Activated T-cell treated with anti-CD3 and anti-CD28 coated beads, Interleukin-2, amount 50 U/mL, for 24 hours (primary cell): ENCODE measurements at places on chromosomes 11 and 22.

DNA sequence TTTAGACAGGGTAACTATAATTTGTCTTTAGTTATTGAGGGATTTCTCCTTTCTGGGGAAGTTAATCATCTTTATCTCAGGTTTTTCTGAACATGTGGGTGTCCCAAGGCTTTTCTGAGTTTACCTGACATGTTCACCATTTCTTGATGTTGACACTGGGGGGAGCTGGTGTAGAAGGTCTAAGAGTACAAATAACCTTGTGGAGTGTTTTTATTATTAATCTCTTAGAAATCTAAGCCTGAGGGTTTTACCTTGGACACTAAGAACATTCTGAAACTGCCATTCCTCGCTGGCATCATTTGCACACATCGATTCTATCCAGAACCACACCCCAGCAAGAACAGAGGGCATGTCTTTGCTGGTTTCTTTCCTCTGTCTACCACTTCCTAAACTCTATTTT lies 15.6 kb upstream of the C11orf91 start:
- DNase-seq: no peak

DNA sequence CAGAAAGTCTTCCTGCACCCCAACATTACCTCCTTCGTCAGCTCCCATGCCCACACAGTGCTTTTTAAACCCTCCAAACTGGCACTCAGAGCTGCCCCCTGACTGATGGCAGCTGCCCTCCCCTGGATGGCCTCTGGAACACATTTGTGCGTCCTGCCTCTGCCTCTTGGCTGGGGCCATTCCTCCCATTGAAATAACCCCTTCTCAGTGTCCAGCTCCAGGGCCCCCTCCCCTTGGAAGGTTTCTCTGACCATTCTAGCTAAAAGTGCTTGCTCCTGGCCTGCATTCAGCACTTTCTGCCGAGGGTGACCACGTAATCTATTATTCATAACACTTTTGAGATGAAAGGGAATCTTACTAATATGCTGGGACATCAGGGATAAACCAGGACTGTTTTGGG lies 130.0 kb downstream of the PARVA start:
- no peak for DNase-seq

DNA sequence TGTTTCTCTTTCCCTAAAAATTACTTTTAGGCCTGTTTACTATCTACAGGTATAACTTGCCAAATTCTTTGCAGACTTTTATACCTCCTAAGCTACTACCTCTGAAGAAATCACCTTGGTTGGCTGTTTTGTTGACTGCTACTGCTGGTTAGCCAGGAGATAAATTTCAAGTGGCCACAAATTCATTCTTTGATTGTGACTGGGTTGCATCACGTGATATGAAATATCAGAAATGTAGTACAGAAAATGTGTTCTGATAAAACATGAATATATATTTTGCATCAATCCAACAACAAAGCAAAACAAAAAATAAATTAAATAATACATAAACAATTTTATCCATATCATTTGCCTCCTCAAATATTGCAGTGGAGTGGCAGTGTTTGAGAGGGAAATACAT lies 291.1 kb downstream of the CNTN5 start:
- DNase-seq: no peak

- DNase-seq: no peak
Measured at GRCh38 chr11:6693342-6694228, 10.4 kb upstream of the MRPL17 start.

DNA sequence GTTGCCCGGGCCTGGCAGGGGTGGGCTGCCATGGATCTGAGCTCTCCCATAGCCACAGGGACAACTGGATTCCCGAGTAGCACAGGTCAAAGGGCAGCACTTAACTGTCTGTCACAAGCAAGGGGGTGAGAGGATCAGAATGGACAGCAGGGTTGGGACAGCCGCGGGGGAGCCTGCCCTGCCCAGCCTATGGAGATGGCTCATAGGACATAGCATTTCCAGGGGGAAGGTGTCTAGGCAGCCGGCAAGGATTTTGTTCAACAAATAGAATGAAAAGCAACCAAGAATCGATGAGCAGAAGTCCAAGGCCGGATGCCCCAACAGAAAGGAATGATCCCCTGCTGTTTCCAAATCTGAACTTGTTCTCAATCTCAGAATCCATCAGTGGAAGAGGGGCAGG lies 92.9 kb downstream of the RPS6KA4 start:
- no peak for DNase-seq

GRCh38 chr11:2808850-2809846 lies 76.4 kb downstream of the CDKN1C start:
- DNase-seq: no peak

GRCh38 chr11:123301696-123302400 lies 106.8 kb upstream of the CLMP start:
- DNase-seq: peak; percentile 86

DNA sequence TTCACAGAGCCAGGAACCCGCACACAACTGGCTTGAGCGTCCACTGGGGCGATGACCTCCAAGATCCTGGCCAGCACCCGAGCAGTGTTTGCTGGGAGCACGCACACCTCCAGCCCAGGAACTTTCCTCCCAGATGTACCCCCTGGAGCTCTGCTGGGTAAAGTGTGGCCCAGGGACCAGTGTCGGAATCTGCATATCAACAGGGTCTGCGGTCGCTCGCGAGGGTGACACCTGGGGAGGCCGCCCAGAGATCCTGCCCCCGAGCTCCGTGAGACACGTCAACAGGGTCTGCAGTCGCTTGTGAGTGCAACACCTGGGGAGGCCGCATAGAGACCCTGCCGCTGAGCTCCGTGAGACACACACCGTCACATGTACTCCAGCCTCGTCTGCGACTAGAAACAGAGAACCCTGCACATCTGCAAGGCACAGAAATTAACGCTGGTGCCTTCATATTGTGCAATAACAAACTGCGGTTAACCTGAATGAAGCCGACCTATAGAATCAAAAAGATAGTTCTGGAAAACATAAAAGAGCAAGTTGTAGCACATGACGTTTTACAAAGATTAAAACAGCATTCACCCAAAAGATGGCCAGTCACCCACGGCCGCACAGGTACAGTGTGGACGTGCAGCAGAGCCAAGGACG lies 172.4 kb downstream of the BRD1 start:
- no peak for DNase-seq

DNA sequence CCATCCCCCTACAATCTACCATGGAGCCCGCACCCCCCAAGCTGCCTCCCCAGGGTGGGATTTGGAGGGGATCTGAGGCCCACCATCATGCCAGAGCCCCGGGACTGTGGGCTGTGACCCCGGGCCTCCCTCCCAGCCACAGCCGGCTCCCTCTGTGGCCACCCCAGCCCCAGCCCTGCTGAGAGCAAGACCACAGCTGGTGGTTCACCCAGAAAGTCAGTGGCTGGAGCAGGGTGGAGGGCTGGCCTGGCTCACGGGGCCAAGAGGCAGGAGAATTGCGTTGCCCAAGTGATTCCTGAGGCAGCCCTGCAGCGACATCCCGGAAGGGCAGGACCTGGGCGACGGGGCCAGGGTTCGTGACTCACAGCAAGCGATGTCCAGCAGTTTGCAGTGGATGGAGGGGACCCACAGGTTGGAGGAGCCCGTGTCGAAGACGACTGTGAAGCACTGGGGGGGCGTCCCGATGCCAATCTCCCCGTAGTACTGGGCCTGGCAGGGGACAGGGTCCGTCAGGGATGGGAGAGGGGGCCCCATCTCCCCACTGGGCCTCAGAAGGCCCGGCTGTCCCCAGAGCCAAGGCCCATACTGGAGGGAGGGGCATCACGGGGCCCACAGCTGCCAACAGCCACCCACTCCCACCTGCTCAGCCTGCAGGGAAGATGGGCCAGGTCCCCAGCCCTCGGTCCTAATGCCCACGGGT lies 4.4 kb downstream of the CTSD start:
- no peak for DNase-seq

- no peak for DNase-seq
Measured at GRCh38 chr11:116577273-116577672, 195.5 kb downstream of the BUD13 start.

GRCh38 chr11:121248496-121248895 lies 44.1 kb upstream of the SC5D start:
- DNase-seq: no peak

- no peak for DNase-seq
Measured at GRCh38 chr11:7573558-7574296, 59.9 kb downstream of the PPFIBP2 start.

DNA sequence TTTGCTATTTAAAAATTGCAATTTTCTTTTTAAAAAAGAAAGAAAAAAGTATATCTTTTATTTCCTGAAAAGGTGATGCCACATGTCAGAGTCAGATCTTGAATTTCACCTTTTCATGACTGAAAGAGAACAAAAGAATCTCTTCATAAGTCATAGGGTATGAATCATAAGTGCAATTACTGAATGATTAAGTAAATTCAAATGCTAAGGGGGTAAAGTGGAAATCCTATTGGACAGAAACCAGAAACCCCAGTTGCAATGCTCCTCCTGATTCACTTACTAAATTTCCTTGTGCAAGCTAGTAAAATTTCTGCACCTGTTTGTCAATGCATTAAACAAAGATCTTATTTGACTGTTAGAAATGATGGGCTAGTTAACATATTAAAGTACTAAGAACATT lies 8.2 kb upstream of the PRRG4 start:
- no peak for DNase-seq

GRCh38 chr11:4662876-4663275 lies 19.1 kb downstream of the OR51E1 start:
- no peak for DNase-seq

- DNase-seq: peak; percentile 64
Measured at GRCh38 chr11:65576867-65577755, 1.3 kb downstream of the EHBP1L1 start.

DNA sequence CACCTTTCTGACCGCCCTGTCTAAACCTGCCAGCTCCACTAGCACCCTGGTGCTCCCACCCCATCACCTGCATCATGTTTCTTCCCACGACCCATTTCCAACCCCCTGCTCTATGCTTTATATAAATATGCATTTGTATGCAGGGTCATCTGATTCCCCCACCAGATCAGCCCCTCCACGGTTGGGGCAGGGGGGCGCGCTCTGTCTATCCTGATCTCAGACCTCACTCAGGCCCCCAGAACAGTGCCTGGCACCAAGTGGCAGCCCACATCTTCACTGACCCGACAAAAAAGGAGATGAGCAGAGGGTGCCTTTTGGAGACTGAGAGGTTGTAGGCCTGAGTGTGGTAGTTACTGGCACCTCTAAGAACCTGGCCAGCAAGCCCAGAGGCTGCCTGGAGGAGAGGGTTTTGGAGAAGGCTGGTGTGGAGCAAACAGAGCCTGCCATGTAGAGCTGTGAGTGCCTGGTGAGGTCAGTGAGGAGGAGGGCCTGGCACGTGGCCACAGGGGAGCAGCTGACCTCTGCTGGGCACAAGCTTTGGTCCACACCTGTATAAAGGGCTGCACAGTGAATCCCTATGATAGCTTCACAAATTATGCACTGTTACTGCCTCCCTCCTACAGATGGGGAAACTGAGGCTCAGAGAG lies 86.3 kb upstream of the RTL6 start:
- DNase-seq: no peak

DNA sequence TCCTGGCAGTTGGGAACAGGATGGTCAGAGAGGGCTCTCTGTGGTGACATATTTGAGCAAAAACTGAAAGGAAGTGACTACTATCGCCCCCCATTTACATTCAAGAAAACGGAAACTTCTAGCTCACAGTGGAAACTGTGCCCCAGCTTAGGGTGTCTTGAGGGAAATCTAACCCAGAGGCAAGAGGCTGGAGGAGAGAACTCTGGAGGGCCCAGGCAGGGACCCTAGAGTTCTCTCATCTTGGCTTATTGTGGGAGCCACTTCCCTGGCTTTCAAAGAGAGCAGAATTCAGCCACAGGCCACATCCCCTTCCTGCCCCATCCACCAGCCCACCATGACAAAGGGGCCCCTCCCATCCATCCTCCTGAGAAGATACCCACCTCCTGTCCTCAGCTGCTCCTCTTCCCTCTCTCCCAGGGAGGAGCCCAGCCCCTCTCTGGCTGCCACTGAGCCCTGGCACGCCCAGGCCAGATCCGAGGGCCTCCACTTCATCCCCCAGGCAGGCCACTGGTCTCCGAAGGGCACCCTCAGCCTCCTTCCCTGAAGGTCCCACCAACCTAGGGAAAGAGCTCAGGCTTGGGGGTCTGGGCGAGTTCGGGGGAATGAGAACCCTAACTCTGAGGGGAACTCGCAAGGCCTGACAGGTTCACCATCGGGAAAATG lies 1.6 kb upstream of the TMPRSS13 start:
- peak; percentile 39 for DNase-seq

DNA sequence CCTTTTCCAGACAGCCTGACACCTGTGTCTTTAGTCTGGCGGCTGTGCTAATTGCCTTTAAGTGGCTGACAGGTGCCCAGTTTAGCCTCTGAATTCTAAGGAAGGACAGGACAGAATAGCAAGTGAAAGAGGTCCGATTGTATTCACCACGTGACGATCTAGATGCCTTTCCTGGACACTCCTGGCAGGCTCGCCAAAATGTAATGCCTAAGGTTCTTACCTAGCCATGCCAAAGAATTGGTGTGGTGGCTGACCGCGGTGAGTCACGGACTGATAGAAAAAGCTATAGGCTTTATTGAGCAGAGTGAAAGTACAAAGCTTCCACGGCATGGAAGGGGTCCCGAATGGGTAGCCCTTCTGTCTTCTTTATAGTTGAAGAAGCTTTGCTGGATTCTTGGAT lies 26.7 kb downstream of the ANKRD42 start:
- no peak for DNase-seq

DNA sequence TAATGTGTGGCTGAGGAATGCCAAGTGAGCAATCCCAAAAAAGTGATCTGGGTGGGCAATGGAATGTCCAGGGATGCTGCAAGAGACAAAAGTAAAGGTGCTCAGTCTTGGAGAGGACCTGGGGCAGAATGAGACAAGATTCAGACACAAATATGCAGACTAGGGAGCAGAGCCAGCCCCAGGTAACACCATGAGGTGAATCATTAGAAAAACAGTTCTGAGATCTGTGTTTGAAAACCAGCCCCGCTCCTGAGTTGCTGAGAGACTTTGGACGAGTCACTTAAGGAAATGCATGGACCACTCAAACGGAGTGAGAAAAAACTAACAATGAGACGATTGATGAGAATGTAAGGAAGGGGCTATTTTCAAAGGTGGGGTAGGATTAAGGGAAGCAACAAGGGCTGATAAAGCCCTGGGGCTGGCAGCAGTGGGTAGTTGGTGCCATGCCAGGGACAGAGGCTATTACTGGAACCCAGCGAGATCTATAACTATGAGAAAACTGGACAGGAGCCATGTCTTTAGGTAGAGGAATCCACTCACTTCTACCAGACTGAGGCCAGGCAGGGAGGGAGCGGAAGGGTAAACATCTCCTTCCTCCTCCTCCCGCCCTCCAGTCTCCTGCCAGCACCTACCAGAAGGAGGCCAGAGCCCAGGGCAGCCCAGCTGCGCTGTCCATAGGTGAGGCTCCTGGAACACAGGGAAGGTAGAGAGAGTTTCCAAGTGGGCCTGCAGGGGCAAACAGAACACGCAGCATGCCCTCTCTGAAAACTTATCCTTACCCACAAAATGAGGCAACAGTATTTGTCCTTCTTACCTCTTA lies 130.4 kb upstream of the TEAD1 start:
- no peak for DNase-seq

DNA sequence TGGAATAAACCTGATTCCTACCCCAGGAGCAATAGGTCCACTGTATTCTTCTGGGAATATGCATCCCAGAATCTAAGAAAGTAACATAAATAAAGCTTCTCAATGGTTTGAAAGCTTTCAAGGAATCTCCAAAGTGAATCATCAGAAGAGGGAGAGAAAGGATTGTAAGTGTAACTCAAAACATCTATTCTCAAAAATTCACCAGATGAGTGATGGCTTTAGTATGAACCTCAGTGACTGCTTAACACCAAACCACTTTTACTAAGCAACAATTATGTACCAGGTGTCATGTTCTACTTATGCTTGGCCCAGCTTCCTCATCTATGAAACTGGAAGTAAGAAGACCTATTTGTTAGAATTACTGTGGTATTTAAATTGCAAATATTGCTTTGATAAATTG lies 7.4 kb downstream of the RAB38 start:
- no peak for DNase-seq
